ENCODE measurements at places on chromosomes 3 and 15. TPM values are rescaled to one million over a fixed set of nuclear protein-coding genes. Genes with fewer than 3 reads are reported as not detected.

DUOX2 gene
- total RNA-seq: 0.02 TPM

KIF7 gene
- total RNA-seq: 4.6 TPM

BTBD1 gene
- 52.0 TPM for total RNA-seq

MKRN3 gene
- total RNA-seq: 2.0 TPM

HTR3C gene
- total RNA-seq: not detected

GXYLT2 gene
- 1.9 TPM for total RNA-seq

FANCD2 gene
- total RNA-seq: 18.6 TPM

AGBL1 gene
- total RNA-seq: not detected

RPL15 gene
- total RNA-seq: 2,891 TPM

GOLGA8G gene
- total RNA-seq: not detected

SH3GL3 gene
- total RNA-seq: 0.73 TPM

LRRIQ4 gene
- total RNA-seq: not detected

STRIT1 gene
- not detected for total RNA-seq

ECT2 gene
- total RNA-seq: 91.7 TPM

STOML1 gene
- total RNA-seq: 12.0 TPM

PDE12 gene
- 13.3 TPM for total RNA-seq

GPR27 gene
- total RNA-seq: 3.3 TPM

LRRC31 gene
- total RNA-seq: not detected

DAZL gene
- not detected for total RNA-seq

LEO1 gene
- 51.6 TPM for total RNA-seq

GLDN gene
- total RNA-seq: not detected

TMEM45A gene
- 2.9 TPM for total RNA-seq

MUC20 gene
- 0.56 TPM for total RNA-seq

XCR1 gene
- total RNA-seq: not detected

TRAIP gene
- total RNA-seq: 12.6 TPM

CLN6 gene
- total RNA-seq: 83.4 TPM

PPIB gene
- total RNA-seq: 886 TPM

MYZAP gene
- 0.72 TPM for total RNA-seq

FBXL2 gene
- total RNA-seq: 6.0 TPM

CMSS1 gene
- 55.5 TPM for total RNA-seq

GRIP2 gene
- total RNA-seq: 1.4 TPM

ASB14 gene
- total RNA-seq: not detected

ALDH1L1 gene
- 0.64 TPM for total RNA-seq

PDZRN3 gene
- not detected for total RNA-seq

ROPN1 gene
- total RNA-seq: not detected

P3H2 gene
- total RNA-seq: 44.6 TPM

SPATA12 gene
- 0.44 TPM for total RNA-seq

ACP3 gene
- total RNA-seq: not detected

FRMD5 gene
- 4.1 TPM for total RNA-seq

ANKRD63 gene
- 0.19 TPM for total RNA-seq

HYKK gene
- 6.3 TPM for total RNA-seq

CD200 gene
- total RNA-seq: not detected

PP2D1 gene
- not detected for total RNA-seq

SLC6A20 gene
- total RNA-seq: not detected

FAM81A gene
- total RNA-seq: 14.6 TPM

PTPN9 gene
- total RNA-seq: 45.3 TPM

MAP2K5 gene
- 10.7 TPM for total RNA-seq

TRIM42 gene
- total RNA-seq: not detected

VPS18 gene
- total RNA-seq: 22.9 TPM

MAP6D1 gene
- 6.5 TPM for total RNA-seq

WDR72 gene
- 5.5 TPM for total RNA-seq

All from A549 treated with CpdA at 1 μM for 4 hours (cell line).